ENCODE measurements at places on chromosomes 11 and 22.

DNA sequence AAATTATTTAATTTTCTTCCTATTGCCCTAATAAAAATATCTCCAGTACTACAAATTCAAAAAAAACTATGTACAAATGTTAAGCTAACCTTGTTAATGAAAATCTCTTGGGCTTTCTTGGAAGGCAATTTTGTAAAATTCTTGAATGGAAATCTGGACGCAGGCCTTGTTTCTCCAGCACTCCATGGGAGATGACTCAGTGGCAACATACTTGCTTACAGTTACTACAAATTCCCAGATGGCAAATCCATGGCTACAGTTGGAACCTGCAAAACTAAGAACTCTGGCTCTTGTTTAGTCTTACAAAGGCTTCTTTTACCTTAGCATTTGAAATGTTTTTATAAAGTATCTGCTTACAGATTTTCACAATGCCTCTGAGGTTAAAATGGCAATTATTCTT lies 725.2 kb downstream of the DLG2 start:
- no peak for DNase-seq

- no peak for DNase-seq
These were observed 41.9 kb downstream of the DNHD1 start for GRCh38 chr11:6538945-6539344.

- DNase-seq, result no peak
These were observed 59.2 kb downstream of the CCDC83 start for GRCh38 chr11:85914425-85914824.

- no peak for DNase-seq
These were observed 2.5 kb upstream of the STK33 start for GRCh38 chr11:8596504-8597046.

GRCh38 chr22:42066937-42067336 lies 3.7 kb downstream of the NAGA start:
- no peak for DNase-seq

DNA sequence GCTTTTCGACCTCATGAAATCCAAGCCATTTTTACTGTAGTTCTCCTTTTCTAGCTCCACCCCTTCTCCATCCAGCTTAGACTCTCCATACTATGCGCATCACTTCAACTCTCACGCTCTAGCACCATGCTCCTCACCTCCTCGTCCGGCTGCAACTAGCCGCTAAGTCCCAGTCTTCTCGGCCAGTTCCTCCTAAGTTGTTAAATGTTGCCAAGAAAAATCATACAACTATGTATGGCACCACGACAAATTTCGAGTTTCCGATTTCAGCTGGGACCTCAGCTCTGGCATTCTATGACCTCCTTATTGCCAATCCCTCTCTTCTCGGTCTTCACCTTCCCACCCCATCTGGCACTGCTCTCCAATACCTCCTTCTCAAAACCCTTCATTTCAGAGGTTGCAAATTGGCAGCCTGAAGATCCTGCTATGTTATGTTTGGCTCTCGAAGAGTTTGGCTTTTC lies 1.0 kb downstream of the ZNF70 start:
- DNase-seq, result no peak

GRCh38 chr11:76891285-76891684 lies 30.6 kb downstream of the ACER3 start:
- DNase-seq, result no peak

DNA sequence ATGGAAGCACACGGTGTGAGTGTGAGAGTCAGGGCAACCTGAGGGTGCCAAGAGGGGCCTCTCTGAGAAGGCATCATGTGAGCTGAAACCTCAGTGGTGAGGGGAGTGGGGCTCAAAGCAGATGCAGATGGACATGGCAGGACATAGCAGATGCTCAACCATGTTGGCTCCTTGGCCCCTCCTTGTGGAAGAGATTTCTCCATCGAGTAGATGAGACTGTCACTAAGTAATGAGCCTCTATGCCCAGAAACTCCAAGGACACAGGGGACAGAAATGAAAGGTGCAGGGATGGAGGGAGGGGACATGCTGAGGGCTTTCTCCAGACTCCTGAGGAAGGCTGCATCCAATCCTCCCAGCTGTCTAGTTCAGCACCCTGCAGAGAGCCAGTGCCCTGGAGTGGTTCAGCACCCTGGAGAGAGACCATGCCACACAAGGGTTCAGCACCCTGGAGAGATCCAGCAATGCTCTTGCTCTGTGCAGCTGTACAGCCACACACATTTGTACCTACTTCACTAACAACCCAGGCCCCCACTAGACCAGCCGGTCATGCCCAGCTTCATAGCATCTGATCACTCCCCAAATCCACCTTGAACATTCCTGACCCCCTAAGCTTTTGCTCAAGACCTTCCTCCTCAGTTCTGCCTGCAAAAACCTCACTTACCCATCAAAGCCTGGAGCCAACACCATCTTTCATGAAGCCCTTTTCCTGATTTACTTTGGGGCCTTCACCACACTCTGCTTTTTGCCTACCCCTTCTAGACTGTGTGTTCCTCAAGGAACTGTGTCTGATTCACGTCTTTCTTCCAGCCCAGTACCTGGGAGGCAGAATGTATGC lies 252.0 kb downstream of the CTTN start:
- no peak for DNase-seq

- DNase-seq, result no peak
These were observed 166.8 kb downstream of the TEAD1 start for GRCh38 chr11:12840871-12841660.

DNA sequence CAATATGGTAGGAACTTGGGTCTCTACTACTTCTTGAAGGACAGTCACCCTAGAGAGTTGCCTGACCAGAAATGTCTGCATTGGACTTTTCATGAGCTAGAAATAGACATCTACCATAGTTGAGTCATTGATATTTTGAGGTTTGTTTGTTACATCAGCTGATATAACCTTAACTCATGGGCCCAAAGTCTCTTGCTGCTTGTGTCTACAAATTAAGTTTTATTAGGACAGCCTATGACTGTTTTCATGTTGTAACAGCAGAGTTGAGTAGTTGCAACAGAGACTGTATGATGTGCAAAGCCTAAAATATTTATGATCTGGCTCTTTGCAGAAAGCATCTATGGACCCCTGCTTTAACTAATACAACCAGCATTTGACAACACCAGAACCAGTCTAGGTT lies 155.3 kb downstream of the MIAT start:
- no peak for DNase-seq

GRCh38 chr11:13777341-13777985 lies 109.0 kb downstream of the FAR1 start:
- no peak for DNase-seq

DNA sequence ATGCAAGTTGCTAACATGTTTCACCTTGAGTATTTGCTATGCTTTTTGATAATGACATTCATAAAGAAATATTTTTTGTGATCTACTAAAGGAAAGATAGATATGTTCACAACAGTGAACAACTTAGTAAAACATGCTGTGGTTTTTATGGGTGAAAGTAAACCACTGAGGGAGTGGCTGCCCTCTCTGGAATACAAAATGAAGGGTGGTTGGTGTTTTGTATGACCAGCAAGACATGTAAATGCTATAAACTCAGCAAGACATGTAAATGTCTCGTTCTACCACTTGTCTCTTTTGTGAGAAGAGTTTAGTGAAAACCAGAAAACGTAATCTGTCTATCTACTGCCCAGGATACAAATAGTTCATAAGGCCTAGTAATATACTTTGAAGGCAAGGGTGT lies 7.6 kb upstream of the AMPD3 start:
- no peak for DNase-seq

DNA sequence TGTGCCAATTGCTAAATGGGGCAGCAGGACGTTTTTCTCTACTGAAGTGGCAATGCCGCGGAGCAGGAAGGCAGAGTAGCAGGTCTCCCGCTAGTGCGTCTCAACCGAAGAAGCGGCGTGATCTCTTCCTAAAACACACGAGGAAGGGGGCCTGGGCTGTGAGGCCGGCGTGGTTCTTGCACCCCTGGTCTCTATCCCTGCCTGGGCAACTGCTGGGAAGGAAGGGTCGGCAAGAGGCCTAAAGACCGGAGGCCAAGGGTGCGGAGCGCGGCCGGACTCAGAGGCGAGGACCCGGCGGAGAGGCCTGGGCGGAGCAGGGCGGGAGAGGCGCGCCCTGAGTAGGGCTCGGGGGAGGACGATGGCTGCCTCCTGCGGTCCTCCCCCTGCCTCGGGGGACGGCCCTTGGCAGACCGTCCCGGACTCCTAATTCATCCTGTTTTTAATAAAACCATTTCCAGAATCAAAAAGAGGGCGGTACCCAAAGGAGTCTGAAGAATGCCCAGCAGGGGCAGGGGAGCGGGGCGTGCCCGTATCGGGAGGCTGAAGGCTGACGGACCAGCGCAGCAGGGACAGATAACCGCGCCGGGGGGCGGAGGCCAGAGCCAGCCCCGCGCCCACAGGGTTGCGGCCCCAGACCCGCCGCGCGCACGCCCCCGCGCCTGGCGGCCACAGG lies 572 bp upstream of the APLP2 start:
- peak; percentile 28 for DNase-seq

DNA sequence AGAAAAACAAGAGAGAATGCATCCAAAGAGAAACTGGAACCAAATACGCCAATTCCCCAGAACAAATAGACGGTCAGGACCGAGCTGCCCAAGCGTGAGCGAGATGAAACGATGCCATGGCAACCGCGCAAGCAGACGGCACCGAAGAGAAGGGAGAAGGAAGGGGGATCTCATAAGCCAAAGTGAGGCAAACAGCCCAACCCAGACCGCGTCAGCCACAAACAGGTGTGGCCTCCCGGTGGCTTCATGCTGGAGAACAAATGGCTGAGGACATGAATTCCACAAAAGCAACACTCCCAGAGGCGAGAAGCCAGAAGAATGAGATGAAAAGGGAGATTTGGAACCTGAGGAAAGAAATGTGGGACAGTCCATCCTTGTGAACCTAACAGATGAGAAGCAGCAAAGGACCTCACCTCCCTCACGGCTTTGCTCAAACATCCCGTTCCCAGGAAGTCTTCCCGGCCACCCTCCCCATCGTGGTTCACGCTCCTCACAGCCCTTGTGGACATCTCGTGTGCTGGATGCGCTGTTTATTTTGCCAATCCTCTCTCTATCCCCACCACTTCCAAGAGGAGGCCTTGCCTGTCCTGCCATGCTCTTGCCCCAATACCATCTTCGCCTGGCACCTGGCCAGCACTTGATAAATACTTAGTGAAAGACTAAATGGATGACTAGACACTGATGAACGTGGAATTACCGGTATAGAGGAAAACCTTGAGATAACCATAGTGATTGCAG lies 89.1 kb upstream of the RTL6 start:
- no peak for DNase-seq

GRCh38 chr11:6681949-6682348 lies 1.2 kb downstream of the MRPL17 start:
- DNase-seq, result no peak

- DNase-seq, result no peak
These were observed 57.6 kb downstream of the LIF start for GRCh38 chr22:30188911-30189310.

- DNase-seq, result no peak
These were observed 77.7 kb downstream of the FAM76B start for GRCh38 chr11:95711945-95712221.

DNA sequence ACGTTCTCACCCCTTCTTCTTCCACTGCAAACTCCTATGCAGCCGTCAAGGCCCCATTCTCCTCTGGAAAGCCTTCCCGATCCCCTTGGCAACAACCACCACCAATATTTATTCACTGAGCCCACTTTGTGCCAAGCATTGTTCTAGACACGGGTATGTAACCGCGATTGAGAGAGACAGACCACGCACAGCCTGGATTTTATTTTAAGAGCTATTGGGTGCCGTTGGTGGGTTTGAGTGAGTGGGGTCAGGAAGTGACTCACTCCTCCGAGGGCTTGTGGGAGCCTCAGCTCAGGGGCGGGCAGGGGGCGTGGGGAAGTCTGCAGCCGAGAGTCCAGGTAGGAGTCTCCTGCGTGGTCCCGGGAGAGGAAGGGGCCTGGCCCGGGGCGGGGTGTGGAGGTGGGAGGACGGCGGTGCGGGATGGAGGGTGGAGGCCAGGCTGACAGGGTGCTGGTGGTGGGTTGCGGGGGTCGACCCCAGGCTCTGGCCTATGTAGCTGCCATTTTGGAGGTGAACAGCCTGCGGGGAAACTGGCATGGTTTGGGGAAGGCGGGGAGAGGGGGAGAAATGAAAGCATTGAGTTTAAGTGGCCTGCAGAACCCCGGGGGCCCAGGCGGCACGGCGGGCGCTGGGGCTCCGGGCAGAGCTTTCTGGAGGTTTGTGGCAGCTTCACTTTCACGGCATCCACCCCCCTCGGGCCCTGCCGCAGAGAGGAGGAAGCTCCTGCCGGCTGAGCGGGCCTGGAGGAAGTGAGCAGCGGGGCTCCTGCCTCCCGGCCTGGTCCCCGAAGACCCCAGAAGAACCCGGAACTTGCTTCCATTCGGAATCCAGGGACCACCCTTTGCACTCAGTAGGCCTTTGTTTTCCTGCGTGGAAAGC lies 547 bp downstream of the PARVG start:
- peak; percentile 33 for DNase-seq

- no peak for DNase-seq
These were observed 820.4 kb upstream of the CCDC90B start for GRCh38 chr11:84106541-84106940.
